ENCODE measurements at places on chromosomes 2 and 18.

GRCh38 chr2:101559551-101559950 lies 84.6 kb upstream of the RFX8 start:
- DNase-seq, result no peak

GRCh38 chr2:191320881-191321280 lies 75.7 kb downstream of the MYO1B start:
- no peak for DNase-seq

GRCh38 chr2:85536479-85536878 lies 2.5 kb upstream of the MAT2A start:
- no peak for DNase-seq

- DNase-seq, result no peak
Measured at GRCh38 chr2:167750675-167751074, 496.7 kb downstream of the STK39 start.

DNA sequence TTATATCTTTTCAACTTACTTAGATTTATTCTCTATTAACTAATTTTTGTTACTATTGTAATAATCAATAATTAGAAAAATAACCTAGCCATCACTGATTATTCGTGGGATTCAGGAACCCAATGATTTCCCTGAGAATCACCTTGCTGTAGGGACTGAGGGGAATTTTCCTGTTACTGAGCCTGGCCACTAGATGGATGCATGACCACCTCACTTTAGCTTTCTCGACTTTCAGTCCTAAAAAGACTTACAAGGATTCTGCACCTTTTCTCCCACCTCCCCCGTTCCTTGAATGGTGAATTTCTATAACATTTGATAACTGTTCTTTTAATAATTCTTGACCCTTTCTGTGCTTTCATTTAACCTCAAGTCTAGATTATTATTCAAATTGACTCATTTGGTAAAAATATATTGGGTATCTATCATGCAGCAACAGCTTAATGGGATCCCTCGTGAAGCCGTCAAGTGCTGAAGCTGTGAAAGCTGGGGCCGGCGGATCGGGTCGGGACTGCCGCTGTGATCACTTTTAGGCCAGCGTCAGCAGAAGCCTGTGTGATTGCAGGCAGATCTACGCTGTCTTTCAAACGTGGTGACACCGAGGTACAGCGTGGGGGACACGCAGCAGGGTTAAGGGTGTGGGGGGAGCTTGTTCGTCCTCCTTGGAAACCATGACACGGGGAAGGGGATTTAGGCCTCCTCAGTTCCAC lies 38.8 kb upstream of the TMEM18 start:
- no peak for DNase-seq

DNA sequence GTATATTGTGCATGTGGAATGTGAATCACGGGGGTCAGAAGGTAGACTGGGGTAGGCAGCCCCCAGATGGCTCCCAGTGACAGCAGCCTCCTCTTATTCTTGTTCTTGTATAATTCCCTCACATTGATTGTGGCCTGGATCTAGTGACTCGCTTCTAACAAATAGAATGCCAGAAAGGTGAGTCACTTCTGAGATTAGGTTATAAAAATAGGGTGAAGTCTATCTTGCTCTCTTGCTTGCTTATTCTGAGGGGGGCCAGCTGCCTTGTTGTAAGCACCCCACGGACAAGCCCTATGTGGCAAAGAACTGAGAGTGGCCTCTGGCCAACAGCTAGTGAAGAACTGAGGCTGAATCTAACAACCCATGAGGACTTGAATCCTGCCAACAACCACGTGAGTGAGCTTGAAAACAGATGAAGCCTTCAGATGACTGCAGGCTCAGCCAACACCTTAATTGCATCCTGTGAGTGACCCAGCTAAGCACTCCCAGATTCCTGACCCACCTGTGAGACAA lies 15.6 kb upstream of the RMND5A start:
- no peak for DNase-seq

GRCh38 chr2:128250229-128251025 lies 68.2 kb downstream of the HS6ST1 start:
- no peak for DNase-seq

Data from activated B cell treated with CpG ODN at 0.5 μM for 24 hours (primary cell).